A673 (cell line): ENCODE measurements at places on chromosomes 16 and 17. TPM values are rescaled to one million over a fixed set of nuclear protein-coding genes. Genes with fewer than 3 reads are reported as not detected.

DNA sequence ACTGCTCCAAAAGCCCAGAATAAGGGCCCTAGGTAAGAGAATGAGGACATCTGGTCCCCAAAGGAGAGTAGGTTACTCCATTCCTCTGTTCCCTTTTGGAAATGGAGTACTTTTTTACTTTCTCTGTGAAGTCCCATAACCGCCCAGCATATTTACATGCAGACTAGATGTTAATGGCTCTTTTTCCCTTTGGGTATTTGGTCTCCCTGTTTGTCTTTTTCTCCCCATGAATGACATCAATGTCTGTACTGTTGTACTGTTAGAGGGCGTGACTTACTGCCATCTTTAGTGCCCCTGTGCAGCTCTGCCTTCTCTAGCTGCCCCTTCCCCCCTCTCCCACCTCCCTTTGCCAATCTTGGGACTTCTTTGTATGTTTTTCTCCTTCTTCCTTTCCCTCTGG is 19.0 kb downstream of the GPR179 start:
- no peak for DNase-seq

- DNase-seq: no peak
These were observed 34.5 kb upstream of the GSE1 start for GRCh38 chr16:85578599-85578948.

The LRRC37B gene
- total RNA-seq: 14.2 and 21.2 TPM in 2 replicates

The IQCK gene
- 11.2 and 14.1 TPM in 2 replicates for total RNA-seq
